Foreskin fibroblast (primary cell): ENCODE measurements at places on chromosomes 13 and 19.

GRCh38 chr13:112102243-112102642 lies 35.3 kb downstream of the SOX1 start:
- DNase-seq, result no peak

DNA sequence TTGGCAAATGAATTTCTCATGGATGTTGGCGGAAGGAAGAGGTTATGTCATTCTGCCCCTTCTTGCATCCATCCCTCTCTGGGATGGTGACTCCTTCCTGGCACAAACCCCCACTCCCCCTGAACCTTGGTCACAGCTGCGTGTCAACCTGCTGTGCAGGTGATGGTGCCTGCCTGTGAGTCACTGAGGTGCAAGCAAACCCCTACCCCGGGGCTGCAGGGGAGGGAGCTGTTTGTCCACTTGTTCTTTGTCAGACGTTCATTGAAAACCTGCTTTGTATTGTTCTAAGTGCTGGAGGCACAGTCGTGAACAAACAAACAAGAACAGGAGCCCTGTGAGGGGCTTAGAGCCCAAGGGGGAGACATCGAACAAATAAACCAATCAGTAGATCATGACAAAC lies 2.0 kb upstream of the GAPDHS start:
- DNase-seq, result no peak

DNA sequence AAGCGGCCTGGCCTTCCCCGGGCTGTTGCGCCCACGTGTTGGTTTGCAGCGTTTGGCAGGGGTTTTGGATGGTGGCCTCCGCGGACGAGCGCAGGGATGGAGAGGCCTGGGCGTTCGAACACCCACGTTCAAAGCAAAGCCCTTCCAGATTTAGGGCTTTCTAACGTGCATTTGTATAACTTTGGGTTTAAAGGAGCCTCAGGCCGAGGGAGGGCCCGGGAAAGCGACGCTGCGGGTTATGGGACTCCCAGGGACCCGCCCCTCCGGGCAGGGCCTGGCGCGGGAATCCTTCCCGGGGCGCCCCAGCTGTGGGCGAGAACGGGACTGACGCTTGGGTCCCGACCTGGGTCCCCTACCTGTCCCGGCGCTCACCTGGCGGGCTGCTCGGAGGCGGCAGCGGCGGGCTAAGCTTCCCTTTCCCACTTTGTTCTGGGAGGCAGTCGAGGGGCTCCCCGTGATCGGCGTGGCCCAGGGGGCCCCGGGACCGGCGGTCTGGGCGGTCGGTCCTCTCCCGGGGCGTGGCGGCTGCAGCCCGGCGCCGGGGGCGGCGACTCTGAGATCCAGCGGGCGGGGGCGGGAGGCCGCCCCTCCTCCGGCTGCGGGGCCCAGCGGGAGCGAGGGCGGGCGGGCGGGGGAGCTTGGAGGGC lies at the start of gene FBXO17:
TSS of gene FBXO17 (minus strand) at position 529 of the 647 bp plus-strand sequence. CDS start 25,423 bp downstream, outside the sequence.
- peak; percentile 83 for DNase-seq

DNA sequence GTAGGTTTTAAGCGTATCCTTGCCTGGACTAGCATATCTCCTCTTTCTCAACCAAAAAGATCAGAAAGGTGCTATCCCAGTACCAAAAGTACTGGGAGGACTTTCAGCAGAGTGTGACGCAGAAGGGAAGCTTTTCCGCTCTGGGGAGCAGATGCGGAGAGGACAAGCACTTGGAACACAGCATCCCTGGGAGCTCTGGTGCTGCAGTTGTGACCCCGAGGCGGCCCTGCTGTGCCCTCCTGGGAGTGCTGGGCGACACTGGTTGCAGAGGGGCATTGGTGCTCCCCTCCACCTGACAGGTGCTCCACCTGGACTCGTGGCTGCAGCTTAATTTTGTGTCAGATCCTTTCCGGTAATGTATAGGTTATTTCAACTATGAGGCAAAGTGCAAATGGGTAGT lies 3.4 kb downstream of the NAXD start:
- no peak for DNase-seq

- DNase-seq, result peak; percentile 92
These were observed at the start of gene CUL4A for GRCh38 chr13:113209336-113209758. Gene CUL4A (plus strand): TSS chr13:113209613. CDS start chr13:113209628, 15 bp downstream.

DNA sequence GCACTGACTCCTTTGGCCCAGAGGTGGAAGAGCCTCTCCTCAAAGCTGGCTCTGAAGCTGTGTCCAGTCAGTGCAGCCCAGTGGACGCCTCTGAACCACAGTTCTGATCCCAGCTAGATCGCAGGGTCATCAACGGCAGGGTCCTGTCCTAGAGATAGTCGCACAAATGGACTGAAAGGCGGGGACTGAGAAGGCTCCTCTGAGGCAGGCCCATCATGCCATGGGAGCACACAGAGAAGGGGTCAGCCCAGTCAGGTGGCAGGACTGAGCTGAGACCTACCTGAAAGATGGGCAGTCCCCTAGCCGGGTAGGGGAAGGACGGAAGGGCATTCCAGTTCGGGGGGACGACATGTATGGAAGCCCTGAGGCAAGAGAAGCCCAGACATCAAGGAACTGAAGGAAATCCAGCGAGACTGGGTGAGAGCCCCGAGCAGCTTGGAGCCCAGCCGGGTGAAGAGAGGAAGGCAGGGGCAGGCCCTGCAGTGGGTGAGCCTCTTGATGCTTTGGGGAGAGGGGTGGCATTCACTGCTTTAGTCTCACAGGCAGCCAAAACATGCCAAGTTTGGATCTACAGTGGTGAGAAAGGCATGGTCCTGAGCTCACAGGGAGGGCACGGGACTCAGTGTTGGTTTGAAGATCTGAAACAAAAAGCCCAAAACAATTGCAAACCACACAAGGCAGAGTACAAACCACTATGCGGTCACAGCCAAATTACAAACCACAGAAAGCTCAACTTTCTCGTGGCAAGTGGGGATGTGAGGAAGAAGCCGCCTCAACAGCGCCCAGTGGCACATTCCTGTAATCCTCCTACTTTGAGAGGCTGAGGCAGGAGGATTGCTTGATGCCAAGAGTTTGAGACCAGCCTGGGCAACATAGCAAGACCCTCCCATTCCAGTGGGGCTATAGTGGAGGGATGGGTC lies 10.0 kb downstream of the CALM3 start:
- DNase-seq, result no peak

- DNase-seq, result no peak
These were observed 833.4 kb upstream of the ATXN8OS start for GRCh38 chr13:69274231-69274630.

- peak; percentile 80 for DNase-seq
These were observed 1.7 kb downstream of the NR2F6 start for GRCh38 chr19:17243830-17244617.

DNA sequence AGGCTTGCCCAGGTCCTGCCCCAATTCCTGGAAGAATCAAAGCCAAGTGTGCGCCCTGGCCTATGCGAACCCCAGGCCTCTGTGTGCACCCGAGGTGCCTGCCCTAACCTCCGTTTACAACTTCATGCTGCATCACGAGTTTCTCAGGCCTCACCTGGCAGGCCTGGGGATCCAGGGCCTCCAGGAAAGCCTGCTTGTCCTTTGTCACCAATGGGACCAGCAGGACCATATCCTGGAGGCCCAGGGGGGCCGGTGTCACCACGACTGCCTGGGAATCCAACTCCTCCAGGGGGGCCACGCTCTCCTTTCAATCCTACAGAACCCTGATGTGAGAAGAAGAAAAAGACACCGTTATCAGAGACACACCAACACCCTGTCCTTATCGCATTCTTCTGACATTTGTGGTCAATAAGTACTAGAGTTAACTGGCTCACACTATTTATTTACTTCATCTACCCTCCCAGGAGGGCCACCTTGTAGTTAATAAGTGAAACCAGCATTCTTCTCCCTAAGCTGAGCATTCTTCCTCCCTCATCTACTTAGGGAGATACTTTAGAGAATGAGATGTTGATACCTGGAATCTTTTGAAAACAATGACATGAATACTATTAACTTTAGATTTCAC lies 120.6 kb downstream of the COL4A1 start:
- no peak for DNase-seq

- peak; percentile 46 for DNase-seq
These were observed 80.5 kb downstream of the GPR12 start for GRCh38 chr13:26680123-26680450.

DNA sequence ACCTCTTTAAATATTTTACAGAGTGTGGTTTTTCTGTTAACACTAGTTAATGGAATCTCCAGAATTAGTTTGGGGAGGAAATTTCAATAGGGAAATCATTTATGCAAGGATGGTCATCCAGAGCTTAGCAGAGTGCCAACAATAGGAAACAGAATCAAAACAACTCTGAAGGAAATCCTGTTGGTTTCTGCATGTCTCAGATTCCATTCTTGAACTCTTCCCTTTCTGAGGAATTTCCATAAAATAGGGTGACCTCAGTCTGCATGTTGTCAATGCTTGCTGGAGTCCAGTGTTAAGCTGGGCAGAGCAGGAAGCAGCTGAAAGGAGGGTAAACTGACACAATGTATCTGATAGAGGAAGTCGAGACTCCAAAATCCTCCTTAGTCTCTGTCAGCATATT lies 16.9 kb downstream of the CBY2 start:
- DNase-seq, result peak; percentile 22

DNA sequence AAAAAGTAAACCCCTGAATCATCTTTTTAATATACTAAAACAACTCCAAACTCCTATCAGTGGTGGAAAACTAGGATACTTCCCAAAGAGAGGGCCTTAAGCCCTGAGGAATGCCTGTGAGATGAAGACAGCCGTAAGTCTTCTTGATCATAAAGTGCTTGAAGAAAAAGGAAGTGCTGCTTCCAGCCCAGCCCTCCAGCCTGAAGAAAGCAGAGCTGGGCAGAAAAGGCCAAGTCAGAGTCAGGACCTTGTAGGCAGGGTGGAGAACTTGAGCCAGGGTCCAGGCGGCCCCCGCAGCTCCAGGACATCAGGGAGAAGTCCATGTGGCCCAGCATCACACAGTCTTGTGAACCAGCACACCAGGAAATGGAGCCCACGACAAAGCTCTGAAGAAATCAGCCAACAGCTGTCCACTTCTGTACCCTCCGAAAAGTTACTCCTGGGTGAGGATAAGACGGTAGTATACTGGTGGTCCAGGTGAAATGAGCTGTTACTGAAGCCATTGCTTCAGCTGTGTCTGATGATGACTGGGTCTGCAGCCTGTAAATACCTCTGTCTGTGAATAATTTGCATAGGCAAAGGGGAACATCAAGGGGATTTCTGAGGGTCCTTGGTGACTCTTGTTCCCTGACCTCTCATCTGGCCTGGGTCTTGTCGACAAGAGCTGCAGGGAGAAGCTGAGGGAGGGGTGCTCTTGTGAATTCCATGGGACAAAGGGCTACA lies 18.7 kb upstream of the CRYL1 start:
- DNase-seq, result no peak

- DNase-seq, result no peak
These were observed 26.0 kb downstream of the DHX34 start for GRCh38 chr19:47374876-47375693.

GRCh38 chr19:10852098-10852800 lies 4.0 kb downstream of the C19orf38 start:
- DNase-seq, result peak; percentile 72

GRCh38 chr13:43354153-43354945 lies 331.0 kb downstream of the DNAJC15 start:
- no peak for DNase-seq

- DNase-seq, result no peak
These were observed 5.9 kb upstream of the SLC7A9 start for GRCh38 chr19:32875428-32875827.

DNA sequence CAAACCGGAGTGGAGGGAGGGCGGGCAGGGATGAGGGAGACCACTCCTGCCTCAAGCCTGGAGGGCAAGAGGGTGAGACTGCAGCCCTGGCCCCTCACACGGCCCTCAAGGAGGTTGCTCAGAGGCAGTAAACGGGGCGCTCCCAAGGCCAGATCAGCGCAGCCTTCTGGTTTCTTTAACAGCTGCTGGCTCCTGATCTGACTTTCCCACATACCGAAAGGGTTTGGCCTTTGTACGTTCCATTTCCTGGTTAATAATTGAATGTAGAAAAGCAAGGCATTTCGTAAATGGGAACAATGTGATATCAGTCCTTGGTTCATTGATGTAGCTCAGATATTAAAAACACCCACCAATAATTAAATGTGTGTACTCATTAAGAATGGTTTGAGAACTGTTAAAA lies 71.5 kb downstream of the GGACT start:
- DNase-seq, result no peak

DNA sequence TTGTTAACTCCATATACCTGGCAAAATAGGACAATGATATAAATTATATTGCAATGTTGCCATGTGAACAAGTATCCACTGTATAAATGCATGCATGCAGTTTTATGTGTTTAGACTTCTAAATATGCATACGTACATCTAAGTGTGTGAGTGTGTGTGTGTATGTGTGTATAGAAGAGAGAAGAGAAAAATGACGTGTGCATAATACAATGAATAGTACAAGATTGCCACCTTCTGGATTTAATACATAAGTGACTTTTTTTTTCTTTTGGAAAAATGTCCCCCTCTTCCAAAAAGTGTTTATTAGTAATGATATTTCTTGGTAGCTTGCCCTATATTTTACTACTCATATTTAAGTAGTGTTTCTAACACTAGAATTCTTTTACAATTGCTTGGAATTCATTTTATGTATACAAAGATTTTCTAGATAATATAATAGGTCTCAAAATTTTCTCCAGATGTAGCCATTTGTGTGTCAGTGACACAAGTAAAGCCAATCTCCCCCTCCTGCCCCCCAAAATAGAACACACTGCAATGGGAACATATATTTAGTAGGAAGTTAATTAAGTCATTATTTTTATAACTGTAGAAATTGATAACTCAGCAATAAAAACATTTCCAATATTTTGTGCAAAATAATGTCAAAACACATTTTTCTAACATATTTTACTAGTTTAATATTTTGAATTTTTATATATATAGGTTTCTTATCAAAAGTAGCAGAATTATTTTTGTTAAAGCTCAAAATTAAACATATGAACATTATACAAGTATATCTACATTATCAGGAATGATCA lies 783.3 kb upstream of the ATXN8OS start:
- DNase-seq, result no peak

GRCh38 chr13:33827139-33827538 lies 9.2 kb downstream of the RFC3 start:
- no peak for DNase-seq

GRCh38 chr13:63901630-63902029 lies 2486.0 kb upstream of the PCDH20 start:
- no peak for DNase-seq

- no peak for DNase-seq
These were observed 1145.6 kb upstream of the MIR17HG start for GRCh38 chr13:90201676-90202460.

GRCh38 chr13:37382146-37382545 lies 216.4 kb downstream of the POSTN start:
- no peak for DNase-seq

- DNase-seq, result no peak
These were observed 71.2 kb downstream of the ERCC5 start for GRCh38 chr13:102917019-102917418.
